ENCODE measurements at places on chromosomes 7 and 10. TPM values are rescaled to one million over a fixed set of nuclear protein-coding genes. Genes with fewer than 3 reads are reported as not detected.

Gene SSC4D
- total RNA-seq: 0.33 TPM

Gene CELF2
- 25.1 TPM for total RNA-seq

Gene ANKRD22
- total RNA-seq: 0.17 TPM

Gene MMP21
- total RNA-seq: 0.26 TPM

Gene CEP41
- total RNA-seq: 8.0 TPM

Gene ITPRID1
- total RNA-seq: not detected

Gene ZNF679
- not detected for total RNA-seq

Gene OR2A7
- total RNA-seq: 0.50 TPM

Gene DPYSL4
- 0.26 TPM for total RNA-seq

Gene UNCX
- not detected for total RNA-seq

Gene EXOC4
- total RNA-seq: 118 TPM

Gene OPN4
- not detected for total RNA-seq

Gene GLI3
- total RNA-seq: 6.4 TPM

Gene UFSP1
- 4.0 TPM for total RNA-seq

Gene ACBD7
- under 0.01 TPM for total RNA-seq

Gene GIMAP5
- not detected for total RNA-seq

Gene IDI1
- 91.7 TPM for total RNA-seq

Gene MMRN2
- 2.1 TPM for total RNA-seq

Gene ARMC3
- not detected for total RNA-seq

Gene OR2A1
- total RNA-seq: under 0.01 TPM

Gene CPA2
- under 0.01 TPM for total RNA-seq

Gene RADIL
- 0.33 TPM for total RNA-seq

Gene CCDC146
- 2.8 TPM for total RNA-seq

Gene TM9SF3
- total RNA-seq: 92.7 TPM

Gene SLC18A2
- total RNA-seq: not detected

Gene ALOX5
- total RNA-seq: not detected

Gene MUC3A
- not detected for total RNA-seq

Gene PTN
- total RNA-seq: 13.9 TPM

Gene OR2A12
- total RNA-seq: not detected

Gene CPED1
- 196 TPM for total RNA-seq

Gene PFKFB3
- total RNA-seq: 22.9 TPM

Gene SLC16A12
- total RNA-seq: under 0.01 TPM

Gene PPP1R3A
- not detected for total RNA-seq

Gene MRLN
- total RNA-seq: not detected

Gene PVRIG
- not detected for total RNA-seq

Gene SYT15B
- total RNA-seq: not detected

Gene SLC16A9
- 0.26 TPM for total RNA-seq

Gene AGBL3
- total RNA-seq: 1.3 TPM

Gene NPSR1
- total RNA-seq: not detected

Gene STK32C
- 21.5 TPM for total RNA-seq

Gene HPS1
- 28.8 TPM for total RNA-seq

Gene PLCE1
- total RNA-seq: 0.33 TPM

Gene MAT1A
- total RNA-seq: not detected

Gene RAB19
- total RNA-seq: not detected

Gene FEZF1
- not detected for total RNA-seq

Gene JAZF1
- total RNA-seq: 4.6 TPM

Gene ABCC2
- total RNA-seq: 0.66 TPM

Gene NME8
- total RNA-seq: not detected

Gene METTL27
- total RNA-seq: 4.9 TPM

Gene FGFR2
- 0.17 TPM for total RNA-seq

Gene NRP1
- total RNA-seq: 373 TPM

Gene CRCP
- 27.7 TPM for total RNA-seq

Gene C10orf62
- not detected for total RNA-seq

Data from fibroblast of lung (primary cell).